CD4-positive, alpha-beta T cell treated with Interleukin-12 subunit alpha and Interleukin-12 subunit beta, for 1 hour (primary cell): ENCODE measurements at places on chromosomes 4 and X.

DNA sequence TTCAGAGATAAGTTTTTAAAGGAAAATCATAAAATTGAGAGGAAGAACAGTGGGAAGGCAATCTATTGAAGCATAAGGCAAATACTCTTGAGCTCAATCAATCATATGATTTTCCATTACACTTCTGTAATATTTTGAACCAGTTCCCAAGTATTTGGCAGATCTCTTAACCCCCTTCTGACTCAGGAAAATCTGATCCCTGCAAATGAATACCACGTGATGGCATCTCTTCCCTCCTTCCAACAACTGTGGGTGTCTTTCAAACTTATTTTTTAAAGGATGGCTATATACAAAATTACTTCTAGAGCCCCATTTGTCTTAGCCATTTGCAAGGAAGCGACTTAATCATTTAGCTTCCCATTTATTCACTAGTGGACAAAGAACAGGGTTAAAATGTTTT lies 41.9 kb downstream of the AMOT start:
- no peak for DNase-seq

GRCh38 chrX:8815460-8816065 lies 14.4 kb upstream of the FAM9A start:
- peak; percentile 46 for DNase-seq

GRCh38 chr4:170589597-170590191 lies 499.9 kb upstream of the AADAT start:
- DNase-seq, result no peak

DNA sequence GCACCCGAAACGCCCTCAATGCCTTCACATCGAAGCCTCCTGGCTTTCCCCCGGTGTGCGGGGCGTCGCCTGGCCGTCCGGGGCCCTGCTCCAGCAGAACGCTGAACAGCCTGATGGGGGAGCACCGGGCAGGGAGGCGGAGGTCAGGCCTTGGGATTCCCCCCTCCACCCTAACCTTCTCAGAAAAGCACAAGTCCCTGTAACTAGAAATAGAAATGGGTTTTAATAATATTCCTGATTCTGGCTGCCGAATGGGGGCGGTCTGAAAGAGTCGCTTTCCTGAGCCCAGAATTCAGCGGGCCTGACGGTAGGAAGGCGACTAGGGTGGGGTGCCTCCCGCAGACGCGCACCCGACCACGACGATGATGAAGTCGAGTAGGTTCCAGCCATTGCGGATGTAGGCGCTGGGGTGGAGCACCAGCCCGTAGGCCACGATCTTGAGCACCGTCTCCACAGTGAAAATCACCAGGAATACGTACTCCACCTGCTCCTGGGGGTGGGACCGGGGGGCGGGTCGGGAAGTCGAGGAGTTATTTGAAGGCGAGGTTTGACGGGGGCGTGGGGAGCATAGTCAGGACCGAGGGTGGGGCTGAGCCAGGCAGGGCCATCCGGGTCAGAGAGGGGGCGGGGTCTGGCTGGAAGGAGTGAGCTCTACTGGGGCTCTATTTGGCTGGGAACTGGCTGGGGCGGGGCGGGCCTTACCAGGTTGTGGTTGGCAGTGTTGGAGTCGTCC lies 2.5 kb downstream of the CACNA1F start:
- DNase-seq, result peak; percentile 64
